ENCODE measurements at places on chromosomes 1 and 21. TPM values are rescaled to one million over a fixed set of nuclear protein-coding genes. Genes with fewer than 3 reads are reported as not detected.

SH3BGRL3 gene
- total RNA-seq = 41.5 TPM

TSACC gene
- total RNA-seq = not detected

PRXL2B gene
- 13.2 TPM for total RNA-seq

DSTYK gene
- 13.3 TPM for total RNA-seq

BCAR3 gene
- total RNA-seq = 12.3 TPM

DNA sequence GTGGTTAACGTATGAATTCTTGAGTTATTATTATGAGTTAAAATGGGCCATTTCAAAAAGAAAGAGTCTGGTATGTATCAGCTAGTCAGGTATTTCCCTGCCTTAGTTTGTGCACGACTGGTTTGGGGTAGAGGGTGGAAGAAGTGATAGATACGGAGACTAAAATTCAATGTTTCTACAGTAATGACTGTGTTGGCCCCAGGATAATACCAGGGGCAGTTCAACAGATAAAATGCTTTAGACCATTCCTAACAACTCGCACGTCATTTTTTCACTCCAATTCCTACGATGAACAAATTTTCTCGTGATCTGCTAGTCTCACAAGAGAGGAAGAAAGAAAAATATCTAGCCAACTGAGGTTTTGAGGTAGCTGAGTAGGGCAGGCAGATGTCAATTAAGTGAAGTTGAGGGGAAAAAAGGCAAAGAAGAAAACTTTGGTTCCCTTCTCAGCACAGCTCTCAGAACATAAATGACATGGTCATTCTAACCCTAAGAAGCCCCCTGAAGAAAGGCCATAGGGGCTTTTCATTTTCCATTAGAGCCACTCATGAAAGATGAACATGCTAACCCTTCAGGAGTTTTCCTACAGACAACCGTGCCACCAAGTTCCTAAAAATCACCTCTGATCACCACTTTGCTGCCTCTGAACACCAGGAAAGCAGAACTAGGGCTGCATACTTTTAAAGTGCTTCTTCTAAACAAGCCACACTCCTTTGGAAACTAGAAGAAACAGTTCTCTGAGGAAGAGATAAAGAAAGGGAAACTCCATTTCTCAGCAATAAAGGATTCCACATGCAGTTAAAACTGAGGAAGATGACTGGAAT, 5.6 kb downstream of the MCOLN2 start:
- no peak for DNase-seq
- no peak overlapping the region for H3K4me3 ChIP-seq
- H3K27me3 ChIP-seq = peaks cover 7% of the 10 kb centered on the region
- no peaks in the 10 kb centered on the region for H3K4me1 ChIP-seq
- no peaks in the 10 kb centered on the region for H3K36me3 ChIP-seq

GRCh38 chr1:93662481-93663207, 19.0 kb downstream of the BCAR3 start:
- no peak overlapping the region for H3K4me3 ChIP-seq
- no peaks in the 10 kb centered on the region for H3K4me1 ChIP-seq
- H3K27me3 ChIP-seq = no peaks in the 10 kb centered on the region
- DNase-seq = no peak

DNA sequence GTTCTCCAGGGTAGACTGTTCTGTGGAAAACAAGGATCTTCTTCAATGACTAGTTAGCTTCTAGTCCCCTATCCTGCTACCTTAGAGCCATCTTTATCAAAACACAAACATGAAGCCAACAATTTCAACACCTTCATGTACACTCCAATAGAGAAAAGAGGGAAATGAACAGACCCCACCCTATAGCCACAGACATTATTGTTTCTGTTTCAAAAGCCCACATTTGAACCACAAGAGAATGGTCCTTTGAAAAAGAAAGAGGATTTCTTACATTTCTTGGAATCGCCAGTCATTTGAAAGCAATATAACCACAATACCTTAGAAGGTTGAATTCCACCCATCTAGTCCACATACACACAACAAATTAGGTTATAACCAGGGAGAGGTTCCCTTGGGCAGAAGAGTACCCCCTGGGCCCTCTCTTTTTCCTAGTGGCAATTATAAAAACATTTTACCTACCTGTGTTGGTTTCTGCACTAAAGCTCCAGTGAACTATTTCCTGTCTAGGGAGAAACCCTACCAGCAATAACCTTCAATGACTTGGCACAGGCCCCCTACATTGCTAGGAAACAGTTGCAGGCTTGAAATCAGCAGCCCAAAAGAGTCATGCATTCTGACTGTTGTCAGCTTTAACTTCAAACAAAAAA, 2.7 kb upstream of the LPGAT1 start:
- peaks cover 12% of the 10 kb centered on the region for H3K4me1 ChIP-seq
- H3K4me3 ChIP-seq = no peak overlapping the region
- H3K27me3 ChIP-seq = no peaks in the 10 kb centered on the region
- no peak for DNase-seq
- H3K27ac ChIP-seq = no peak overlapping the region
- H3K36me3 ChIP-seq = no peaks in the 10 kb centered on the region

DNA sequence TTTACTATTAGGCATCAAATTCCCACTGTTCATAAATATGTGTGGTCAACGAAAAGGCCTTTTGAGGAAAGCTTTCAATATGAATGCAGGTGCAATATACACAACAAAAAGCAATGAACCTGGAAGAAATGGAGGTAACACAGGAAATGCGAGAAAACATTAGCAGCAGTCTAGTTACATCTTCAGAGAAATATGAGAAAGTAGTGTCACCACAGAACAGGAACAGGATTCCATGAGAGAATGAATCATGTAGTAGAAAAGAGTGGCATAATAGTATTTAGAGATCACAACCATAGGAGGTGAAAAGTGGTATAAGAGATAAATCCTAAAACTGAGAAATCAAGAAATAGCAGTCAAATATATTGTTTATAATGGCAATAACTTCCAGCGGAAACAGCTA, 103.7 kb downstream of the AK5 start:
- H3K27ac ChIP-seq = no peak overlapping the region
- DNase-seq = no peak
- H3K4me1 ChIP-seq = no peaks in the 10 kb centered on the region
- no peak overlapping the region for H3K4me3 ChIP-seq
- no peaks in the 10 kb centered on the region for H3K27me3 ChIP-seq
- no peaks in the 10 kb centered on the region for H3K36me3 ChIP-seq

DNA sequence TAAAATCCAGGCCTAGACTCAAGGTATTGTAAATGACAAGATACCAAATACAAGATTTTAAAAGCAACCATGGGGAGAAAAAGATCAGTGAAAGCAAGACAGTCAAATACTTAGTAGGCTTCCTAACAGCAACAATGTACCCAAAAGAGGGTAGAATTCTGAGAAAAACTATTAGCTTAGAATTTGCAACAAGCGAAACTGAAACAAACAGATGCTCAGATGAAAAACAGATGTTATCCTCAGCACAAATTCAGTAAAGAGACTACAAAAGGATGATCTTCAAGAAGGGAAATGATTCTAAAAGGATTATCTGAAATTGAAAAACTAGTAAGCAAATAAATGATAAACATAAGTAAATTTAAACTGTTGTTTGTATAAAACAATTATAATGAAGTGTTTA, 40.0 kb downstream of the PDC start:
- no peaks in the 10 kb centered on the region for H3K27me3 ChIP-seq
- H3K27ac ChIP-seq = no peak overlapping the region
- H3K36me3 ChIP-seq = no peaks in the 10 kb centered on the region
- no peak for DNase-seq

- H3K27ac ChIP-seq = peak overlapping the region; percentile 96
- peaks cover 23% of the 10 kb centered on the region for H3K4me1 ChIP-seq
- H3K36me3 ChIP-seq = no peaks in the 10 kb centered on the region
- no peaks in the 10 kb centered on the region for H3K27me3 ChIP-seq
- H3K4me3 ChIP-seq = peak overlapping the region; percentile 87
These were observed 1.4 kb upstream of the USP1 start for GRCh38 chr1:62435231-62436038.

DNA sequence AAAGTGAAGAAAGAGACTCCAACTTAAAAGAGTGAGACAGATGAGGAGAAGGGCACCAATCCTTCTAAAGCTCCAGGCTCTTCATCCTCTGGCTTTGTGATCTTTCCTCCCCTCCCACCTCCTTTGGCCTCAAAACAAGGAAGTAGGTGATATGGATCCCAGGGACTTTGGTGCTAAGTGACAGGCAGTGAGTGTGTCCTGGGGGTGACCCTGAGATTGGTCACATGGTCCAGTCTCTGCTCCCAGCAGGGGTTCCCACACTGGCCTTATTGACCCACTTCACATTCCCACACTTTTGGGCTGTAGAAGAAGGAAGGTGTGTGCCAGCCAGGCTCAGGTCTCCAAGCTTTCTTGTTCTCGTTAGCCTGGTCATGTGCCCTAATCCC, 401.2 kb upstream of the PROX1 start:
- DNase-seq = no peak
- no peaks in the 10 kb centered on the region for H3K27me3 ChIP-seq
- H3K4me1 ChIP-seq = no peaks in the 10 kb centered on the region

- no peak overlapping the region for H3K4me3 ChIP-seq
- no peaks in the 10 kb centered on the region for H3K36me3 ChIP-seq
- H3K4me1 ChIP-seq = peaks cover 5% of the 10 kb centered on the region
- no peak for DNase-seq
- no peak overlapping the region for H3K27ac ChIP-seq
These were observed 145.0 kb upstream of the ZC3H11B start for GRCh38 chr1:219757890-219758289.

DNA sequence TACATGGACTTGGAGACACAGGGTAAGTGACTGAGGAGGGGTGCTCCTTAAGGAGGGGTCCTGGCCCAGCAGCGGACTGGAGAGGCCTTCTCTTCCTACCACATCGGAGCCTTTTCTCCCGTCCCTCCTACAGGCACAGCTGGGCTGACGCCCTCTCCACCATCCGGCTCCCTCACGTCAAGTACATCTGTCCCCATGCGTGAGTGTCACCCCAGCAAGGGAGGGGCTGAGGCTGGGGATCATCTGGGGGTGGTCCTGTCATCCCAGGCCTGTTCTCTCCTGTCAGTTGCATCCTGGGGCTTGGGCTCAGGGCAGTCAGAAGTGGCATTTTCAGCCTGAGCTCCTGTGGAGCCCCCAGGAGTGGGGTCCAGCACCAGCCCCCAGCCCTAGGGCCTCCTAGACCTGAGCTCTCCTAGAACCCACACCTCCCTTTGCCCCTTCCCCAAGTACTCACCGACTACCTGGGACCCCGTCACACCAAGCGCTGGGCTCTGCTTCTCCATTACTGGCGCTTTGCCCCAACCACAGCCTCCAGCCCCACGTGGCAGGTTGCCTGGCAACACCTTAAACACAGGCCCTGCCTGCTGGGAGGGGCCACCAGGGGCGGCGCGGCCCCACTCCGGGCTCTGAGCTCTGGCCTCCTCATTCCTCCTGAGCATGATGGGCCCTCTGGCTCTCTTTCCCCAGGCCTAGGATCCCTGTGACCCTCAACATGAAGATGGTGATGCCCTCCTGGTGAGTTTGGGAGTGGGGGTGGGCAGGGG, 2.3 kb downstream of the LYPLA2 start:
- H3K27me3 ChIP-seq = no peaks in the 10 kb centered on the region
- peaks cover 32% of the 10 kb centered on the region for H3K36me3 ChIP-seq
- DNase-seq = no peak
- H3K4me1 ChIP-seq = peaks cover 32% of the 10 kb centered on the region
- H3K4me3 ChIP-seq = no peak overlapping the region

DNA sequence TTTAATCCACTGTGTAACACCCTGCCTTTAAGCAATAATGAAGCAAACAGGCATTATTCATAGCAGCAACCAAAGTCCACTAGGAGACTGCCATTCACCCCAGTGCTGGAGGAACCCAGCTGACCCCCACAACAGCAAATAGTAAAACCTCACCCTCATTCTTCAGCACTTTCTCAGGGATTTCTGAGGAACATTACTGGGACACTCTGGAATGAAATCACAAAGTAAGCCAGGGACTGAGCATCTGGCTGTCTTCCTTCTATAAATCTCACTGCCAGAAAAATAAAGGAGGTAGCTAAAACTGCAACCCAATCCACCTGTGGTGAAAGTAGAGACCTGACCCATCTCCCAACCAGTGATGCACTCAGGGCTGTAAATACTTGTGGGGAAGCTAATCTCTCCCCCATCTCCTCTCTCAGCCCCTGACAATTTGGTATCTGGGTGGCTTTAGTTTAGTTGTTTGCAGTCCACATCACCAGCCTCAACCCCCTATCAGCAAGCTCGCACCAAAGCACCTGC, 47.1 kb downstream of the COL6A1 start:
- H3K4me1 ChIP-seq = peaks cover 62% of the 10 kb centered on the region
- DNase-seq = peak; percentile 70
- no peaks in the 10 kb centered on the region for H3K27me3 ChIP-seq
- no peaks in the 10 kb centered on the region for H3K36me3 ChIP-seq
- H3K27ac ChIP-seq = peak overlapping the region; percentile 86

- no peaks in the 10 kb centered on the region for H3K36me3 ChIP-seq
- H3K4me1 ChIP-seq = no peaks in the 10 kb centered on the region
- DNase-seq = no peak
- no peaks in the 10 kb centered on the region for H3K27me3 ChIP-seq
These were observed 99.0 kb upstream of the KAZN start for GRCh38 chr1:14499312-14500040.

- H3K36me3 ChIP-seq = no peaks in the 10 kb centered on the region
- H3K27ac ChIP-seq = no peak overlapping the region
- H3K4me3 ChIP-seq = no peak overlapping the region
- no peaks in the 10 kb centered on the region for H3K27me3 ChIP-seq
These were observed 97.0 kb upstream of the DPH5 start for GRCh38 chr1:101122452-101123166.

- no peak overlapping the region for H3K27ac ChIP-seq
- no peak for DNase-seq
- H3K36me3 ChIP-seq = no peaks in the 10 kb centered on the region
- peaks cover 10% of the 10 kb centered on the region for H3K4me1 ChIP-seq
These were observed 57.7 kb downstream of the NTNG1 start for GRCh38 chr1:107198561-107198960.

- DNase-seq = no peak
- H3K4me1 ChIP-seq = no peaks in the 10 kb centered on the region
- no peak overlapping the region for H3K4me3 ChIP-seq
- H3K36me3 ChIP-seq = no peaks in the 10 kb centered on the region
- no peaks in the 10 kb centered on the region for H3K27me3 ChIP-seq
These were observed 7.4 kb upstream of the EDEM3 start for GRCh38 chr1:184761969-184762485.

DNA sequence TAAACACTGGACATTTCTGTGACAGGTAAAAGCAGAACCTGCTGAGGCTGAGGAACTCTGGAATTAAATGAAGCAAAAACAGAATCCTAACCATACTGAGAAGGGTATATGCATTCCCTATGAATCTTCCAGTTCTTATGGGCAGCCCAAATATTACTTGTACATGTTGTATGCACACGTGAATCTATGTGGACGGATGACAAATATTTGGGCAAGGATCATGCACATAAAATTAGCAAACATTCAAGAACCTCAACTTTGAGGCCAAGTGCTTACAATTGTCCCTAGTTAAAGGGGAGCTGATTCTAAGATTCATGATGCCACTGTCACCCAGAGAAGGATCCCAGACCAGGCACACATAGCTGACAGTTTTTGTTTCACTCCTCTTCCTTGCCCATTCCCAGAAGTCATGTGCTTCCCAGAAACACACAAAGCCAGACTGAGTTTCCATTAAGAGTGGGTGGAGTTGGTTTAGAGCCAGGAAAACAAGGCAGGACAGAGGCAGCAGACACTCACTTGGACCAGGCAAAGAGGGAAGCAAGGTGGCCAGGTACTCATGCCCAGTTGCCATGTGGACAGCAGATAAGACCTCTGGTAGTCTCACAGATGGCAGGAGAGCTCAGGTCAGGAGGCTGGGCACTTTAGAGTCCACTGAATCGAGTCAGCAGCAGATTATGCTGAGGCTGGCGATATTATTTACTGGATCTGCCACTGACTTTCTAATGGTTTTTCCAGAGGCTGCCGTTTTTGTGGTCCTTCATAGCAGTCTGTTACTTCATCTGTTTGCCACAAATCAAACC, 25.6 kb downstream of the AK2 start:
- DNase-seq = peak; percentile 78
- no peaks in the 10 kb centered on the region for H3K4me1 ChIP-seq
- H3K4me3 ChIP-seq = no peak overlapping the region
- H3K36me3 ChIP-seq = peaks cover 10% of the 10 kb centered on the region
- peak overlapping the region; percentile 75 for H3K27ac ChIP-seq

All from sigmoid colon (tissue), 7 donors.